ENCODE measurements at places on chromosomes 6 and 20. TPM values are rescaled to one million over a fixed set of nuclear protein-coding genes. Genes with fewer than 3 reads are reported as not detected.
A peak's percentile ranks its signal among the peaks of the same experiment; 100 is the strongest.

- H3K27me3 ChIP-seq: no peaks in the 10 kb centered on the region
- no peak overlapping the region for H3K27ac ChIP-seq
- H3K4me1 ChIP-seq: no peaks in the 10 kb centered on the region
Observed at GRCh38 chr6:16929809-16930208, 168.5 kb upstream of the ATXN1 start.

DNA sequence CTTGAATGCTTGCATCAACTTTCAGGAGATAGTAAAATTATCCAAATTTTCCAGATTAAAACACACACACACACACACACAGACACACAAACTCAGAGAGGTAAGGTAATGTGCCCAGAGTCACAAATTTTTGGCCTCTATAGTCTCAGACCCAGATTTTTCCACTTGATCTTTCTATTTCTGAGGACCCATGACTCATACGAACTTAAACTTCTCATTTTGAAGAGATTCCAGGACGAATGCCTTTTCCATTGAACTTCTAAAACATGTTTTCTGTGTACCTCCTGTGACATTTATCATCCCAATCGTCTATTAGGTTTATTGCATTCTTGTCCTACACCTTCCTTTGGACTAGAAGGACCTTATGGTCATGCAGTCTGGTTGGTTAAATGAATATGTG is 172.9 kb upstream of the COL21A1 start:
- H3K27ac ChIP-seq: no peak overlapping the region
- no peak for DNase-seq
- no peaks in the 10 kb centered on the region for H3K4me1 ChIP-seq
- no peaks in the 10 kb centered on the region for H3K27me3 ChIP-seq
- no peak overlapping the region for H3K4me3 ChIP-seq
- H3K36me3 ChIP-seq: no peaks in the 10 kb centered on the region

GRCh38 chr6:27146706-27147505 is 100.6 kb upstream of the PRSS16 start:
- DNase-seq: peak; percentile 96
- no peaks in the 10 kb centered on the region for H3K27me3 ChIP-seq
- peak overlapping the region; percentile 51 for H3K4me3 ChIP-seq
- H3K4me1 ChIP-seq: peaks cover 46% of the 10 kb centered on the region
- H3K36me3 ChIP-seq: peaks cover 8% of the 10 kb centered on the region

DNA sequence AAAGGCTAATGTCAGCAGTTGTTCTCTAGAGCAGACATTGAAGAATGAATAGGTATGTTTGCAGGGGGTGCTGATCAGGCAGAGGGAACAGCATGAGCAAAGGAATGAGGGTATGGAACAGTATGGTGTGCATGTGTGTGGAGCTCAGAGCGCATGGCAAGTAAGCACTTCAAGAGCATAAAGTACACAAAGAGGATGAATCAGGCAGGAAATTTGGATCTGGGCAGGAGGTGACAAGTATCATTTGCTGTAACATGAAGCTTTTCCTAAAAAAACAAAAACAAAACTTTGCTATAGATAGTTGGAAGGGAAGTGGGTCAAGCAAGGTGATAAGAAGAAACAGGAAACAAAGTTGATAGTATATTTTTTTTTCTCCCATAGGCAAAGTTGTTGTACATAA is 746.8 kb downstream of the HDGFL1 start:
- H3K36me3 ChIP-seq: no peaks in the 10 kb centered on the region
- no peaks in the 10 kb centered on the region for H3K27me3 ChIP-seq
- H3K27ac ChIP-seq: no peak overlapping the region
- no peak overlapping the region for H3K4me3 ChIP-seq
- DNase-seq: no peak

DNA sequence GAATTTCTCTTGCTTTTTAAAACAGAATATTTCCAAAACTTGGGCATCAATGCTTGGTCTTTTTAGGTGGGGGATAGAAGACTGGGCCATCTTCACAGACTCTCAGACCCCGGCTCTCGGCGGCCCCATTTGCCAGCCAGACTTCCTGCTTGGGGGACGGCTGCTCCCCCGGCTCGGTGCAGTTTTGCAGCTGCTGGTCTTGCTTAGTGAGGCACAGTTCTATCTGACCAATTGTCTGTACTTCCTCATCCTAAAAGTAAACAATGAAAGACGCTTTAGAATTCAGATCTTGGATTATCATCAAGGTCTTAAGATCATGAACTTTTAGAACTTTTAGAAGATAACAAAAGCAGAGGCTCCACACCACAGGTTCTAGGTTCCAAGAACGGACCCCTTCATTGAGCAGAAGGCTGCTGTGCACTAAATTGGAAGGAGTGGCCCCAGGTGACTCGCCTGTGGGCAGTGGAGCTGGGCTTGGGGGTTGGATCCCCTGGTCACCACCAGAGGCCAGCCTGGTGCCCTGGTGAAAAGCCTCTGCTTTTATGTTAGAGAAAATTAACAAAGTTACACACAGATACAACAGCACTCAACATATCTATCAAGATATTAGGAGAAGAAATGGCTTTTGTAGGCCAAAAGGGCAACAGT is 26.7 kb downstream of the RNASET2 start:
- DNase-seq: peak; percentile 87
- H3K36me3 ChIP-seq: no peaks in the 10 kb centered on the region
- peak overlapping the region; percentile 61 for H3K27ac ChIP-seq
- H3K4me3 ChIP-seq: no peak overlapping the region
- peaks cover 29% of the 10 kb centered on the region for H3K4me1 ChIP-seq

GRCh38 chr6:124743420-124743819 is 218.8 kb upstream of the RNF217 start:
- H3K27me3 ChIP-seq: no peaks in the 10 kb centered on the region
- H3K4me3 ChIP-seq: no peak overlapping the region
- H3K27ac ChIP-seq: no peak overlapping the region
- H3K36me3 ChIP-seq: no peaks in the 10 kb centered on the region

DNA sequence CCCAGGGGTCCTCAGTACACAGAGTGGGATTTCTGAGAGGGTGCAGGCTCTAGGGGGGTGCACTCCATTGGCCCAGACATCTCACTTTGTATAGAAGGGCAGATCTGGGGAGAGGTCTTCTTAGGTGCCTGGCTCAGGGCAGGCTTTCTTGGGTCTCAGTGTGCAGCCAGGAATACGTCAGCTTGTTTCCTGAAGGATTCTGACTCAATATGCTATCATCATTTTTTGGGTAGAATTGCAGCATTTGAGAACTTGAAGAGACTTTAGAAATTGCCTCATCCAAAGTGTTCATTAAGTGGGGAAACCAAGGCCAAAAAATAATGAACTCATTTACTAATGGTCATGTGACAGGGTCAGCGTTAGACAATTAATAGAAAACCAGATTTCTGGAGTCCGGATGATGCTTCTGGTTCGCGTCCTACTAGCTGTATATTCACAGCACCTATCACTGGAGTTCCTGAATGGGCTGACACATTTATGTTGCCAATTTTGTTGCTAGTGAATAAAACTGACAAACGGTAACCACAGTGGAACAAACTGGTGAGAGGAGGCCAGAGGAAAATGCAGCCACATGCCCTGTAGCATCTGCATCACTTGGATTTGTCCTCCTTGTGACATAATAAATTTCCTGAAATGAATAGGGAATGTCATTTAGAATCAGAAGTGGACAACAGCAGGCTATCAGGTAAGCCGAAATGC is 238.9 kb downstream of the TBC1D7 start:
- H3K4me1 ChIP-seq: no peaks in the 10 kb centered on the region
- H3K36me3 ChIP-seq: no peaks in the 10 kb centered on the region
- no peak overlapping the region for H3K27ac ChIP-seq

- DNase-seq: no peak
- no peak overlapping the region for H3K4me3 ChIP-seq
- no peaks in the 10 kb centered on the region for H3K27me3 ChIP-seq
- no peaks in the 10 kb centered on the region for H3K4me1 ChIP-seq
- no peaks in the 10 kb centered on the region for H3K36me3 ChIP-seq
Observed at GRCh38 chr20:57243480-57244220, 22.8 kb downstream of the BMP7 start.

DNA sequence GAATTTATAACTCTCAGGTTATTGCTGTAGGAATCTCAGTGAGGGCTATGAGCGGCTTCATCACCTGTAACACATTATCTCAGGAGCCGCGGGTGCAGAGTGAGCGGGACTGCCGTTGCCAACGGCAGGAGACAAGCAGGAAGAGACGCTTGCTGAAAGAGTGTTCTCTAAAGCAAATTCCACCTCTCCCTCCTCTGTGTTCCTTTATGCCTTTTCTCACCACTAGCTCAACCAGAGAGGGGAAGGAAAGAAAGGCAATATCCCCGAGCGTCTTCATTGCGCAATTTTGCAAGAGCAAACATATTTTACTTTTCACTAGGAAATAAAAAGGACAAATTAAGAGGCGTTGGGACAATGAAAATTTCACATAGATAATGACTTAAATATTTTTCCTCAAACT is 185.2 kb upstream of the EXOC2 start:
- H3K36me3 ChIP-seq: no peaks in the 10 kb centered on the region
- H3K27me3 ChIP-seq: peaks cover 18% of the 10 kb centered on the region
- no peak overlapping the region for H3K4me3 ChIP-seq
- DNase-seq: no peak
- H3K27ac ChIP-seq: no peak overlapping the region

- no peak for DNase-seq
- H3K27ac ChIP-seq: no peak overlapping the region
- no peaks in the 10 kb centered on the region for H3K27me3 ChIP-seq
- no peaks in the 10 kb centered on the region for H3K4me1 ChIP-seq
Observed at GRCh38 chr6:74152096-74152675, 456.2 kb downstream of the CD109 start.

BICRAL gene
- 25.5 TPM for total RNA-seq

DNA sequence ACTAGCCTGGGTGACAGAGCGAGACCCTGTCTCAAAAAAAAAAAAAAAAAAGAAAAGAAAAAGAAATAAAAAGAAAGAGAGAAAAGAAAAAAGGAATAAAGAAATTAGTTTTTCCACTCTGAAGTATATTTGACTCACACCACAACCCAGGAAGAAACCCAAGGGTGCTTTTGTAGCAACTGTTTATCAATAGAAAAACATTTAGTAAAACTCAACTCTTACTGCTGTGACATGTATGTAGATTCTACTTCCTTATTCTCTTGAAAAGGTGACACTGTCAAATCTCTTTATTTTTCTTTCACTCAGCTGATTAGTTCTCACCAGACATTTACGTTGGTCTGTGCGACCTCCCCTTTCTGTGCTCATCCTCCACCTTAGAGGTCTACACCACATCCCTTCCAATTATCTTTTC is 99.9 kb upstream of the SHLD1 start:
- no peak for DNase-seq
- no peaks in the 10 kb centered on the region for H3K36me3 ChIP-seq
- peaks cover 58% of the 10 kb centered on the region for H3K4me1 ChIP-seq
- peak overlapping the region; percentile 76 for H3K27ac ChIP-seq
- H3K27me3 ChIP-seq: no peaks in the 10 kb centered on the region
- no peak overlapping the region for H3K4me3 ChIP-seq

ZBTB9 gene
- total RNA-seq: 7.7 TPM

DNA sequence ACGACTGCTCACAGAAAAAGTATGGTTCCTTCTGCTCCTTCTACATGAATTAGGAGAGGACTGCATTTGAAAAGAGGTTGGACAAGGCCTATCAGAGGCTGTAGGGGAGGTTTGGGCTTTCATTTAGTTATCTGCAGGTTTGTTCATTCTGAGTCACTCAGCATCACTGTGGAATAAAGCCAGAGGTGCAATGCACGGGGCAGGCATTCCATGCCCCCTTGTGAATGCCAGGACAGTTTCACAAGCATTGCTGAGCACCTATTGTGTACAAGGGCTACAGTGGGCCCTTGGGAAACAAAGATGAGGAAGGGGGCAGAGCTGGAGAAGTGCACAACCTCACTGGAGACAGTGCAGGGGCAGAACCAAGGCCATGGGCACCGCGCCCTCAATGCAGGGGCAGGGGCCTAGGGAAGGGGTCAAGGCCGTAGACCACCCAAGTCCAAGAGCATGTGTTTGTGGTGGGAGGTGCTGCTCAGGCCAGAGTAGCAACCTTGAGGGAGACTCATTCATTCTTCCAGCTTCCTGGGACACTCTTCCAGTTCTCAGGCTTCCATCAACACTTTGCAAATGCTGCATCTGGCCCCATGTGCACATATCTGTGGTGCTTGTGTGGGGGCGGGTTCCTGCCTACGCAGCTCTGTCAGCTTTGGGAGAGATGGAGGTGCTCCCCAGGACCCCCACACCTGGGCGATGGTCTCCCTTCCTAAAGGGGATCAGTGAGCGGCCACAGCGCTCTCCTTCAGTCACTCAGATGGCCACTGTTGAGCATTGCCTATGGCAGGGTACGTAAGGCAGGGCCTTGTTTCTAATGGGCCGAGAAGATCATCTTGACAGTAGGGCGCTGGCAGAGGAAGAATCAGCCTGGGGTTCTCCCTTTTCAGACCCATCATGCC is 204.5 kb downstream of the SYNDIG1 start:
- H3K36me3 ChIP-seq: no peaks in the 10 kb centered on the region
- DNase-seq: peak; percentile 48
- H3K4me3 ChIP-seq: no peak overlapping the region
- no peaks in the 10 kb centered on the region for H3K4me1 ChIP-seq
- H3K27me3 ChIP-seq: no peaks in the 10 kb centered on the region

DNA sequence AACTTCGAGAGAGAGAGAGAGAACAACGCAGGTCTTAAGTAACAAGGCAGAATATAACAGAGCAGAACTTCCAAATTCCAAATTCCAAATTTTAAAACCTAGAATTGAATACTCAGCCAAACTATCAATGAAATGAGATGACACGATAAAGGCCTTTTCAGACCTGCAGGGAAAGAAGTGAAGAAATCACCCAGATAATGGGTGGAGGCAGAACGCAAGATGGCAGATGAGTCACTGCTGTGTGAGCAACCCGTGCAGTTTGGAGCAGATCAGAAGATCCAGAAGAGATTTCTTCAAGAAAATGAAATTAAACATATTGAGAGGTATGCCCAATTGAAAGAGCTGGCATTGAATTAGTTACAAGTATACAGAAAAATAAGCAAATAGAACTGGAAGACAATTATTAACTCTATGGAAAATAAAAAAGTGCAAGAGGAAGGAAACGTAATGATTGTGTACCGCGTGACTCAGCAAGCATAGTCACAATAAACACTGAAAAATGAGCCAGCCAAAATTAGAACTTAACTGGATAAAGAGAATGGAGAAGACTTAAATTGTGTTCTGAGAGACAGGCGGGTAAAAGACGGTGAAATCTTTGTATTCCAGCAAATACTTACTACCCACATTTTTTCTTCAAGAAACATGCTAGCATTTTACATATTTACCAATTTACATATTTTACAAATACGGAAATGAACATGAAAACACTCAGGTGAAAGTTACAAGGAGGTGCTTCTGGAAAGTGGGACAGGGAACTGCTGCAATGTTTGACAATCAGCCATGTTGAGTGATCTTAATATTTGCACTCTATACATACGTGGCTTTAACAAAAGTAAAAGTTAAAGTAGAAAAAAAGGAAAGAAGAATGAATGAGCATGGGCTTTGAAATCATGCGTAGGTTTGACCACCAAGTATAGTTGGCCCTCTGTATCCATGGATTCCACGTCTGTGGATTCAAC is 87.9 kb upstream of the CDYL start:
- no peaks in the 10 kb centered on the region for H3K4me1 ChIP-seq
- no peaks in the 10 kb centered on the region for H3K27me3 ChIP-seq
- no peak overlapping the region for H3K27ac ChIP-seq
- no peak for DNase-seq
- no peak overlapping the region for H3K4me3 ChIP-seq

CST4 gene
- total RNA-seq: not detected

ISM1 gene
- 12.9 TPM for total RNA-seq
